ENCODE measurements at places on chromosomes 1 and 21.
A peak's percentile ranks its signal among the peaks of the same experiment; 100 is the strongest.

- DNase-seq = no peak
These were observed 52.6 kb downstream of the KIF21B start for GRCh38 chr1:200970771-200971427.

DNA sequence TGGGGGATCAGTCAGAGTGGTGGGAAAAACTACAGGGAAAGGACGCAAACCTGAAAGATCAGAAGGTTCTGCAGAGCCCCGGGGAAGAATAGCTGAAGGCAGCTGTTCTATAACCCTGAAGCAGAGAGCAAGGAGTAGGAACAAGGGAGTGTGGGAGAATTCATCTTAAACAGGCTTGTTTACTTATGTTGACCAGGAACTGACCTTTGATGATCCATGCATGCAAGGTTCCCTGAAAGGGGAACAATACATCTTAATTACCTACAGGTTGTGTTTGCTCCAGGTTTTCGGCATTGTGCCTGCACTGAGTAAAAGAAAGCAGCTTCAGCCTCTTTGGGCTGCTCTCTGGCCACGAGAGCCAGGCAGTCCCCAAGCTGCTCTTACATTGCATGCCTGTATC, 18.7 kb upstream of the FAM43B start:
- no peak for DNase-seq

GRCh38 chr21:44995343-44995941, 55.6 kb downstream of the SLX9 start:
- no peak for DNase-seq

DNA sequence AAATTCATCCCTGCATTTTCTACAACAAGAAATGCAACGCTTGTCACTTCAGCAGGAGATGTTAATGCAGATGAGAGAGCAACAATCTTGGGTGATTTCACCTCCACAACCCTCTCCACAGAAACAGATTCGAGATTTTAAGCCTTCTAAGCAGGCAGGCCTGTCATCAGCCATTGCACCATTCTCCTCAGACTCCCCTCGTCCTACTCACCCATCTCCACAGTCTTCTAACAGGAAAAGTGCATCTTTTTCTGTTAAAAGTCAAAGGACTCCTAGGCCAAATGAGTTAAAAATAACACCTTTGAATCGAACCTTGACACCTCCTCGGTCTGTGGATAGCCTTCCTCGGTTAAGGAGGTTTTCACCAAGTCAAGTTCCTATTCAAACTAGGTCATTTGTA, 23.4 kb upstream of the GPR25 start:
- DNase-seq = no peak

- no peak for DNase-seq
These were observed 9.1 kb downstream of the CTSE start for GRCh38 chr1:206014601-206015000.

DNA sequence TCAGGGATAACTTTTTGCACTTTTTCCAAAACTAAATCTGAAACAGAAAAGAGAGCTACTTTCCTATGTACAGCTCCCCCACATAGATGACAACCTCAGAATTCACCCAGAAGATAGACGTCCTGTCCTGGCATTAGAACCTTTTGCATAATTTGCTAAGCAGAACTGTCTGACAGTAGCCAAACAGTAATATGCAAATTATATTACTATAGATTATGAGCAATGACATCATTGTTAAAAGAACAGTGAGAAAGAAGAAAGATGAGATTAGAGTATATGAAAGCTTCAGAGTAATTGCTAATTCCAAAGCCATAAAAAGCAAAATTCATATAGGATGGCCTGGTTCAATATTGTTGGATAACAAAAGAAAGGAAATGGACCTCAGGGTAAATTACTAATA, 43.7 kb downstream of the SLC44A5 start:
- no peak for DNase-seq

DNA sequence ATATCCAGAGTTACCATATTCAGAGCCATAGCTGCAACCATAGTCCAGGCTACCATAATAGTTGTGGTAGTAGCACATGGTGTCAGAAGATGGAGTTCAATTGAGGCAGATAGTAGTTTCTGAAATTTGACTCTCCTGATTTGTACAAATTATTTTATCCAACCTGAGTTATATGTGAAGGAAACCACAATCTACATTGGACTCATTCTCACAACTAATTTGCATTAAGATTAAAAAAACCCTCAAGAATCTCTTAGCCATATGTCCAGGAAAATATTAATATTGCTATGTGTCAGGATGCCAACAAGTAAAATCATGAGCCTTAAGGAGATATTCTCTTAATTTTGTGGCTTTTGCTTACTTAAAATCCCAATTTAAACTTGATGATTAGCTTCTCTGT, at the start of gene KRTAP22-2:
TSS of gene KRTAP22-2 (minus strand) at position 101 of the 400 bp plus-strand sequence.
- DNase-seq = no peak

- DNase-seq = no peak
These were observed 15.2 kb downstream of the PLA2G2F start for GRCh38 chr1:20154301-20154831.

DNA sequence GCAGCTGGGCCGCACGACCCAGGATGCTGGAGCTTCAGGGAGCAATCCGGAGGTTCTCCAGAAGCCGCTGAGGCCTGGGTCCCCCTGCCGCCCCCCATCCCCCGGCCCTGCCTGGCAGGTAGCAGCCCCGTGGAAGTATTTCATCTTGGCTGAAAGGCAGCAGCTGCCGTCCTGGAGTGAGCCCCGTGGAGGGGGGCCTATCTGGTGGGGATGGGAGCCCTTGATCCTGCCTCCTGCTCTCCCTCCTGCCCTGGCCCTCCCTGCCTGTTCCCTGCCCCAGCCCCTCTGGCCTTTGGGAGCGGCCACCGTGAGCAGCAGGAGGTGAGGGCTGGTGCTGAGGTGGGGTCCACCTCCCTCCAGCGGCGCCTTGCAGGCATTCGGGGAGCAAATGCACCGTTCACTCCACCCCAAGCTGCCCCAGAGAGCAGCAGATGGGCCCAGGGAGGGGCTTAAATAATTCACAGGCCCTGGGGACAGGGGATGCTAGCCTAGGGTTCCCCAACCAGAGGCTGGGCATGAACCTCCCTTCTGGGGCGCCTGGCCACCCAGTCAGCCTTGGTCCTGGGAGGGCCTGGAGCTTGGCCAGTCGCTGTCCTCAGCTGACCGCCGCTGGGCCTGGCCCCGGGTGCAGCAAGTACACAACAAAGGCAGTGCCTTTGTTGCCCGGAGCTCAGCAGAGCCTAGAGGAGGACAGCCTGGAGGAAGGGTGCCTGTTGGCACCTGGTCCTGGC, 23.7 kb upstream of the PLCH2 start:
- peak; percentile 68 for DNase-seq

DNA sequence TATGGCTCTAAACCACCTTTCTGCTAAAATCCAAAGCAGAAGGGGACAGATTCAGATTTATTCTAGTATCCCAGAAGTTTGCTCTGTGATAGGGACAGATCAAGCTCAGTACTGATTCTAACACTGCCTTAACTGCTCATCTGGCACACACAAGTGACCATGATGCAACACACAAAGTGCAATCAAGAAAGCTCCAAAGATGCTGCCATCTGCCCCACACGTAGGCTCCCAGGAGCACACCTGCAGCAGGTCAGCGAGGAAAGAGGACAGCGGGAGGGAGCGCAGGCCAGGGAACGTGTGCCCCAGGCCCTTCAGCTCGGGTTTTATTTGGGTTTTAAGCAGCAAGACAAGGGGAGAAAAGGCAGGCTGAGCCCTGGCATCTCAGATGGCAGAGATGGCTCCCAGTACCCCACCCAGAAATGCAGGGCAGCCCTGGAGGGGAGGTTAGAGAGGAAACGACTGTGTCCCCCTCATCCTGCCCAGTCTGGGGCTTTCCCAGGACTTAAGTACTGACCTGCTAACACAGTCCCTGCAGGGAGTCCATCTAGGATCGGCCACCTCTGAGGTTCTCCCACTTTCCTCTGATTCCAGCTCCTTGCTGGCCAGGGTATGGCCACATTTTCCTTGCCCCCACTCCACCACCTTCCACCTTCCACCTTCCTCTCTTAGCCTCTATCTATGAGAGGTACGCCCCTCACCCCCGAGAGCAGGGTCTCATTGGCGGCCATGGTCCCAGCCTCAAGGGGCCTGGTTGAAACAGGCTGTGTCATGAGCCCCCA, 1.2 kb downstream of the TRIM11 start:
- no peak for DNase-seq

GRCh38 chr1:208929575-208929974, 653.9 kb upstream of the CAMK1G start:
- no peak for DNase-seq

- DNase-seq = peak; percentile 18
These were observed 1.2 kb downstream of the AK5 start for GRCh38 chr1:77282866-77283539.

DNA sequence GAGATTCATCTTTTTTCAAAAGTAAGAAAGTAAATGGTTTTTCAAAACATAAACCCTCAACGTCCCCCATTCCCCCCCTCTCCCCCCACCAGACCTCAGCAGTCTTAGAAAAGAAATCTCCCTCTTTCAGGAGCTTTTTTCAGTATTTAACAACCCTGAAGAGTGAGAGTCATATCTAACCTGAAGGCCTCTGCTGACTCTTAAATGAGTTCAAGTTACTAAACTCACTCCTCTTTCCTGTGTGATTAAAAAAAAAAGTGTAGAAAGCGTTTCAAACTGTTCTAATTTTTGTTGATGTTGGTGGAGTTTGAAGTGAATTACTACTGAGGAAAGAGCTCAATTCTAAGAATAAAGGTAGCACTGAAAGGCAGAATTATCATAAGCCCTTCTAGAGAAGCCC, 93.7 kb downstream of the VAV3 start:
- no peak for DNase-seq

DNA sequence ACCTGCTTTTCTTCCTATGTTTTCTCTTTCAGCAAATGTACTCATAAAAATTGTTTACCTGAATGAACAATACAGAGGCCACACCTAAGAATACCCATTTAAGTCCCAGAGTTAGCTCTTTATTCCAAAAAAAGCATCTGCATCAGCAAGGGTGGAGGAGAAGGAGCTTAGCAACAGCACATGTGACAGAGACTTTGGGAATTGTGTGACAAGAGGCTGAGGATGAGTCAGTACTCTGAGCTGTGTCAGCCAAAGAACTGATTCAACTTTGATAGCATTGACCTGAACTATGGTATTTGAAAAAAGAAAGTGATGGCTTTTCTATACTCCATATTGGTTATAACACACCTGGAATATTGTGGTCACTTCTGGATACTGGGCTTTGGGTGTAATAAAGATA, 162.7 kb downstream of the ZNF648 start:
- DNase-seq = no peak

DNA sequence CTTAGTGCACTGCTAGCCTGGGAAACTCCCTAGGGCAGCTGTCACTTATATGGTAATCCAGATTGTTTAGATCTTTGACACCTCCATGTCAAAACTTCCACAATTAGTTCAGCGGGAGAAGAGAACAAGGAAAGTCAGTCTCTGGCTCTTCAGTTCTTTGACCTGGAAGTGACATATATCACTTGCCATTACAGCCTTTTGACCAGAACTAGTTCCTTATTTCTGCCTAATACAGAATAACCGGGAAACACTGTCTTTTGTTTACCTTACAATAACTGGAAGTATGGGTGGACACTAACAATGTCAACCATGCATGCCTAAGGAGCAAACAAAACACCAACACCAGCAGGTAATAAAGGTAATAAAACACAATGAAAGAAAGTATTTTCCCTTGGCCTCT, 68.3 kb downstream of the C4BPA start:
- DNase-seq = no peak

DNA sequence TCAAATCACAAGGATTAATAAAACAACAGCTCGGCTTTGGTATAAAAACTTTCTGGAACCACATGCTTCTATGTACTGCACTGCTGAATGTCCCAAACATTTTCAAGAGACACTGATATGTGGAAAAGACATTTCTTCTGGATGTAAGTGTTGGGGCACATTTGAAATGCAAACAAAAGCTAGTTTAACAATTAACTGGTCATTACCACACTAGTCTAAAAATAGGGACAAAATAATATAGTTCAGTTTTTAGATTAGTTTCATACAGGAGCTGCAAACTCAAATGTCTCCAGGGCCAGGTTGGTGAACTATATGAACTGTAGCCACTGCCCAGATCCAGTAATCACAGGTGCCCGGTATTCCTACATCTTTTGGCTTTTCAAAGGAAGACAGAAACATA, 3.2 kb downstream of the IL23R start:
- no peak for DNase-seq

DNA sequence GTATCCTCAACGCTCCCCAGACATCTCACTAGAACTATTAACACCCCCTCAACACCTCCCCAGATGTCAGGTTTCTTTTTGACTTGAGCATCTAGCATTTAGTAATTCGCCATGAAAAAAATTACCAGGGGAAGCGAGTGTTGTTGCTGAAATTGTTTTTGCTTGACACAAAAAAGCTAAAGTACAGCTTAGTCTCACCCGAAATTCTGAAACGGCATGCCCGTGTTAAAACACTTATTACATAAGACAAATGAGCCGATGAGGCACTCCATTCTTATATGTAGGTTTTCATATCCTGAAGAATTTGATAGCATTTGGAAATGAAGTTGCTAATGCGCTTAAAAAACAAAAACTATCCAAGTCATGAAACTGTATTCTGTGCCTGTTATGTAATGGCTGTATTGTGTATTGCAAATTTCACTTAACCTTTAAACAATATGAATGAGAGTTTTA, 1.3 kb upstream of the NRIP1 start:
- no peak for DNase-seq

- DNase-seq = no peak
These were observed 13.8 kb upstream of the CAMTA1 start for GRCh38 chr1:6771441-6771769.

- DNase-seq = no peak
These were observed 25.7 kb upstream of the KCNK1 start for GRCh38 chr1:233587958-233588799.

DNA sequence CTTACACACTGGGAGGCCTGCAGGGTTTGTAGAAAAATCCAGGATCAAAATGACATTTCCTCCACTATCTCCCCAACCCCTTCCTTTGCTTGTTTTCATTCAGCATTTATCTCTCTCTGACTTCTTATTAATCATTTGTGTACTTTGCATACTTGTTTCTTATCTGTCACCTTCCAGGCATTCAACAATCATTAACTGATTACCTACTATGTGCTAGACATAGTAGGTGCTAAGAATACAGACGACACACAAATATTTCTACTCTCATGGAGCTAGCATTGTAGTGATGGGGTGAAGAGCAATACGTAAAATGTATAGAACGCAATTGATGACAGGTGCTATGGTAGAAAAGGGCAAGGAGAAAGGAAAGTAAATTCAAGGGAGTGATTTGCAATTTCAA, 20.9 kb downstream of the TRABD2B start:
- no peak for DNase-seq

DNA sequence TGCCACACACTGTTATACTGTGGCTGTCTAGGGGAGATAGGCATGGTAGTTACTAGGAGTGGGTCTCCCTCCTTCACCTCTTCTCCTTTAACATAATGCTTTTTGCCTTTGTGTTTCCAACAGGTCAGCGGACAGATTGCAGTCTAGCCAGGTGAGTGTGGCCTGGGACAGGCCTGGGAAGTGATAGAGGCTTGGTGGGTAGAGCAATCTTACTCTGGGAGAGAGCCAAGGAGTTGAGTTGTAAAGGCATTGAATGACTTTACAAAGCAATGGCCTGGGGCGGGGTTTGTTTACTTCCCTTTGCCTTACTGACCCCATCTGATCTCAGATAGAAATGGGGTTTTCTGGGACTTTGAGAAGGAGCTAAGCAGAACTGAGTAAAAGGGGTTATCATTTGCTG, 51.0 kb upstream of the IKBKE start:
- DNase-seq = no peak

GRCh38 chr1:11893907-11894251, 32.3 kb downstream of the KIAA2013 start:
- peak; percentile 2 for DNase-seq

- no peak for DNase-seq
These were observed 116.0 kb downstream of the MIS18A start for GRCh38 chr21:32162727-32163320.
